ENCODE measurements at places on chromosomes 6 and 20.
A peak's percentile ranks its signal among the peaks of the same experiment; 100 is the strongest.

DNA sequence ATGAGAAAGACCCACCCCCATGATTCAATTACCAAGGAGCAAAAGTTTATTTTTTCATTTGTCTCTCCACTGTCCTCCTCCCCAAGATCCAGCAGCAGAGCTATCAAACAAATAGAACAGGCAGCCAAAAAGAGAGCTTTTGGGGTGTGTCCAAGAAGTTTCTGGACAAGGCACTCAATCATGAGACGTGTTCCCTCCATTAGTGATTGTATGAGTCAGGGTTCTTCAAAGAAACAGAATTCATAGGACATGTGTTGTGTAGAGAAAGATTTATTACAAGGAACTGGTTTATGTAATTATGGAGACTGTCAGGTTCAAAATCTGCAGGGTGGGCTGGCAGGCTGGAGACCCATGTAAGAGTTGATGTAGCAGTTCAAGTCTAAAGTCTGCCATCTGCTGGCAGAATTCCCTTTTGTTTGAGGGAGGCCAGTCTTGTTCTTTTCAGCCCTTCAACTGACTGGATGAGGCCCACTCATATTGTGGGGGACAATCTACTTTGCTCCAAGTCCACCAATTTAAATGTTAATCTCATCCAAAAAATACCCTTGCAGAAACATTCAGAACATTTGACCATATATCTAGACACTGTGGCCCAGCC, 248.1 kb upstream of the OPRM1 start:
- peak; percentile 6 for DNase-seq

DNA sequence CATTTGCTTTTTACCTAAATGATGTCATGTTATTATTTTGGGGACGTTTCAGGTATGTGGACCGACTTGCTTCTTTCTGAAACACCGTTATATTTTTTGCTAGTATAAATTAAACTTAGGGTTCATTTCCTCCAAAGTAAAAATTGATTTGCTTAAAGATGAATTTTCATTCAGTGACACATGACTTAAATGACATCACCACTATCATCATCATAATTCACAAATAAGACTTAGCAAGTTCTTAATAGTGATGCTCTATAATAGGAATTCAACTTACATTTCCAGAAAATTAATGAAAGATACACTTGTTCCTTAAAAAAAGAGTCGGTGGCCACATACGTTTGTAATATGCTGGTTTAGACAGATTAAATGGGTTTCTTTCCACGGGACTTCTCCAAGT, 9.3 kb downstream of the IRF4 start:
- DNase-seq, result no peak

GRCh38 chr6:62740171-62740570, 454.1 kb upstream of the KHDRBS2 start:
- no peak for DNase-seq

- DNase-seq, result peak; percentile 7
Measured at GRCh38 chr6:131136021-131136786, 937 bp downstream of the AKAP7 start.

GRCh38 chr6:20873425-20874190, 339.4 kb downstream of the CDKAL1 start:
- DNase-seq, result no peak

DNA sequence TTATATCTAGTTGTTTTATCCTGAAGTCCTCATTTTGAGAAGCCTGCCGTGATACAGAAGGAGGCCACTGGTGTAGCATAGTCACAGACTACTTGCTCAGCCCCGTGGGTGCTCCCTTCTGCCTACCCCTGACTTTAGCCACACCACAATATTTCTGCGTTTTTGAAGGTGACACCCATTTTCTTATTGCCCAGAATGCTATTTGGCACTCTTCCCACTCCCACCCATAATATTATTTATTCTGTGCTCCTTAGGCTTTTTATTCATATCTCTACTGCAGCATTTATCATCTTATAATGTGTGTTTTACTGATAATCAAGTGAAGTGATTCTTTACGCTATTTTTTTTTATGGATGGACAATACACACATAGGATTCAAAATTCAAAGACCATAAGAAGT, 107.3 kb downstream of the OR2B2 start:
- DNase-seq, result no peak

DNA sequence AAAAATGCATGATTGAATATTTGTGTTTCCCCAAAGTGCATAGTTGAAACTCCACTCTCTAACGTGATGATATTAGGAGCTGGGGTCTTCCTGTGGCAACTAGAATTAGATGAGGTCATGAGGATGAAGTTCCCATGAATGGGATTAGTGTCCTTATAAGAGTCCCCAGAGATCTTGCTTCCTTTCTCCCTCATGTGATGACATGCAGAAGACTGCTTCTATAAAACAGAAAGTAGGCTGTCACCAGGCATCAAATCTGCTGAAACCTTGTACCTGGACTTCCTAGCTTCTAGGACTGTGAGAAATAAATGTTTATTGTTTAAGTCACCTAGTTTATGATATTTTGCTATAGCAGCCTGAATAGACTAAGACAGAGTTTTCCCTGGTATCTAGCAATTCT, 586.5 kb upstream of the EPHA7 start:
- no peak for DNase-seq

- no peak for DNase-seq
Measured at GRCh38 chr6:43636308-43636659, 644 bp downstream of the MAD2L1BP start.

GRCh38 chr6:124743420-124743819, 218.8 kb upstream of the RNF217 start:
- DNase-seq, result no peak

DNA sequence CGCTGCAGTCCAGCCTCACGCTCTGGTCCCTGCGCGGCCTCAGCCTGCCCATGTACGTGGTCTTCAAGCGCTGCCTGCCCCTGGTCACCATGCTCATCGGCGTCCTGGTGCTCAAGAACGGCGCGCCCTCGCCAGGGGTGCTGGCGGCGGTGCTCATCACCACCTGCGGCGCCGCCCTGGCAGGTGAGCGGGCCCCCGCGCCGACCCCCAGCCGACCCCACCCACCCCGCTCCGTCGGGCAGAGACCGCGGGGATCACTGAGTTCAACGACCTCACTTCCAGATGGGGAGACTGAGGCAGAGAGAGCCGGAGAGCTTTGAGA, 545 bp downstream of the SLC35D3 start:
- no peak for DNase-seq

DNA sequence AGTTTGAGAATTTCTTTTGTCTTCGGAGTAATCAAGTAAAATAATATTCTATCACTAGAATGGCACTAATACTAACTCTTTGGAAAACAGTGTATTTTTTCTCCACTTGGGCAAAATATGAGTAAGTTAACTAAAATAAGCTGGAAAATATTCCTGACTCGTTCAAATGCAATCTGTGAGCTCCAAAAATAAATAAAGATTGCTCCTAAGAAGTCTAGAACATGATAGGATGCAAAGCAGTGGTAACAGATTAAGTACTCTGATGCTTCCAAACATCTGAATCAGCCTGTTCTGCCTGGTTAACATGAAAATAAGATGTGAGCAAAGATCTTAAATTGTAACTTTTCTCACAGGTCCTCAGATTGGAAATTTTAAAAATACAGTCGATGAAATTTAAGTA, 285.1 kb upstream of the ID4 start:
- DNase-seq, result no peak

GRCh38 chr20:41501376-41501775, 116.8 kb downstream of the CHD6 start:
- DNase-seq, result no peak

Measured in NCI-H460 (cell line).